NCI-H146 (cell line): ENCODE measurements at places on chromosomes 2 and 18.

GRCh38 chr2:235358981-235359471, 134.8 kb upstream of the AGAP1 start:
- no peak for DNase-seq

GRCh38 chr2:212360068-212360460, 178.5 kb downstream of the ERBB4 start:
- peak; percentile 12 for DNase-seq

GRCh38 chr18:61635901-61636528, 256.8 kb downstream of the RNF152 start:
- peak; percentile 90 for DNase-seq

GRCh38 chr2:192499476-192499875, 304.7 kb upstream of the TMEFF2 start:
- no peak for DNase-seq

DNA sequence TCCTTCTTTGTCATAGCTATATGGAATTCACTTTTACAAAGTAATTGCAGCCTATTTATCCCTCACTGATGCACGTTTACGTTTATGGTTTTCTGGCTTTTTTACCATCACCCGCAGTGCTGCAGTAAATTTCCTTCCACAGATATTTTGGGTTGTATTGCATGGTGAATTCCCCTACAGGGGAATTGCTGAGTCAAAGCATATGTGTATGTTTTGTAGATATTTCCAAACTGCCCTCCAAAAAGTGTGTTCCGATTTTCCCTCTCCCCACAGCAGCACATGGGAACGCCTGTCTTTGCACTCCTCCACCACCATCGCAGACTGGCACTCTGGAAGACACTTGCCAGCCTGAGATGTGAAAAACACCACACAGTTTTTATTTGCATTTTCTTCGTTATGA, 80.6 kb upstream of the UXS1 start:
- no peak for DNase-seq

GRCh38 chr2:76870011-76870410, 652.2 kb downstream of the LRRTM4 start:
- DNase-seq, result no peak

- no peak for DNase-seq
Observed at GRCh38 chr2:160228141-160228917, 28.3 kb upstream of the ITGB6 start.
